ENCODE measurements at places on chromosomes 7 and 10.

DNA sequence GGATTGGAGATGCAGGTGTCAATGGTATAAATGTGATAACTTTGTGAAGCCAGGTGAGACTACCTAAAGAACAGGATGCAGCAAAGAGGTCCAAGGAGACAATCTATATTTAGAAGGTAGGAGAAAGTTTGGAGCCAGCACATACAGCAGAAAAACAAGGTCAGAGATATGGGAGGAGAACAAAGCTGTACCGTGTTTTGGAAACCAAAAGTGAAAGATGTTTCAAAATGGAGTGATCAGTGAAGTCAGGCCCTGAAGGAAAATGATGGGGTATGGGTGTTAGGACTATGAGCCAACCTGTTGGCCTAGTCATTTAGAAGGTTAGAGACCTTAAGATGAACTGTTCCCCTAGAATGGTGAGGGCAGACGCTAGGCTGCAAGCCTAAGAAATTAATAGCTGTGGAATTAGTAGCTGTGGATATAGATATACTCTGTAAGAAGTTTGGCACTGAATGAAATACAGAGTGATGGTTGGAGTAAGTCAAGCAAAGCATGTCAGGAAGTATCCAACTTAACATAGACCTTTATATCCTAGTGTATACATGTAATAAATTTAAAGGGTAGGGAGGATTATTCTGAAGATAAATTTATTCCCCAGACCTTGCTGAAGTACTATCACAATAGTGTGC, 149.8 kb upstream of the WNT16 start:
- no peak for DNase-seq

DNA sequence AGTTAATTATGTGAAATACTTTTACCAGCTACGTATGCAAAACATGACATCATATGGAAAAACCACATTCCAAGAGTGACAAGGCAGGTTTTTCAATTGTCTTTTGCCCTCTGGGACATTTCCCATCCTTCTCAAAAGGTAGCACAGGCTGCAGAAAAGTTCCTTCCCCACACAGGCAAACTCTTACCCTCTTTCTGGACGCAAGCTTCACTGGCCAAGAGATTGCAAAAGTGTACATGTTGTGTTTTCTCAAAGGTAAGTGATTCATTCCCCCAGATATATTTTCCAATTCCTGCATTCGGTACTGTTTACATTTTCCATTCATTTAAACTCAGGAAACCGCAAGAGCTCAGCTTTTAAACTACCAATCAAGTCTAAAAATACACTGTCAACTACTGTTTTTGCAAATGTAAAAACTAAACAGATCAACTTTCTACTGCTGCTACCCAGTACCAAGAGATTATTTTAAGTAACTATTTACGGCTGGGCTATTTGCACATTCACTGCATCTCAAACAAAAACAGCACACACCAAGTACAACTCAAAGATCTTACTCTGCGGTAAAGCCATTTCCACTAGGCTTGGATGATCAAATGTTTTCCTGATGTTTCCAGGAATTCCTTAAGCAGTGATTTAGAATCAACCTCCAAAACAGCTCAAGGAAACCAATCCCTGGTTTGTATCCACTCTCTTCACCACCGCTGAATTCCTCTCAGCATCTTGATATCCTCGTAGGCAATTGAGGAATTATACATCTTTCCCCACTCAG, 233.6 kb upstream of the CCDC6 start:
- no peak for DNase-seq

DNA sequence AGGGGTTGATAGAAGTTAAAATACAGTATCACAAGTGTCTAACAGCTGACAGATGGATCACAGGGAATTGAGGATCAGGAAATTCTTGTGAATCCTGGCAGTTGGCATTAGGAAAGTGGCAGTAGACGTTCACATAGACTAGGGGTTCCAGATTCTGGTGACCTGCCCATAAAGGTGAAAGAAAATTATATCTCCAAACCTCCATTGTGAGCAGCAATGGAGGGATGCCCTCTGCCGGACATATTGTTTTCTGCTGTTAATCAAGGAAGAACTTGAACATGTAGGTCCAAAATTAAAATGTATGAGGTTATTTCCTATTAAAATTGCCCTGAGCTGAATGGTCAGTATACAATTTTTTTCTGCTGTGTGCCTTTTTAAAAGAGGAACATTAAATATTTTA, 5.1 kb downstream of the NME8 start:
- no peak for DNase-seq

DNA sequence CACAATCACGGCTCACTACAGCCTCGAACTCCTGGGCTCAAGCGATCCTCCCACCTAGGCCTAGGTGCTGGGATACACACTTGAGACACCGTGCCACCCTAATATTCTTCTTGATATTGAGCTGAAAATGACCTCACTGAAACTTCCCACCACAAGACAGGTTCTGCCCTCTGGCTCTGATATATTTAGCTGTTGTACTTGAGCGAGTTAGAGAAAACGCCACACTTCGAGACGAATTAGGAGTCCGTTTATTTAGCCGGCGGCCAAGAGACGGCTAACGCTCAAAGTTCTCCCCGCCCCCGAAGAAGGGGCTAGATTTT, 17.9 kb downstream of the ZC3HAV1 start:
- no peak for DNase-seq

GRCh38 chr10:72567889-72568640, 57.8 kb downstream of the MICU1 start:
- no peak for DNase-seq

GRCh38 chr10:122974023-122974422, 6.2 kb upstream of the PSTK start:
- no peak for DNase-seq

All from stimulated activated CD4-positive, alpha-beta T cell treated with anti-CD3 and anti-CD28 coated beads, Interleukin-1b, Interleukin-23, amount 100 ng/mL, for 1 hour (primary cell).